ENCODE measurements at places on chromosomes 2 and 18.
A peak's percentile ranks its signal among the peaks of the same experiment; 100 is the strongest.

DNA sequence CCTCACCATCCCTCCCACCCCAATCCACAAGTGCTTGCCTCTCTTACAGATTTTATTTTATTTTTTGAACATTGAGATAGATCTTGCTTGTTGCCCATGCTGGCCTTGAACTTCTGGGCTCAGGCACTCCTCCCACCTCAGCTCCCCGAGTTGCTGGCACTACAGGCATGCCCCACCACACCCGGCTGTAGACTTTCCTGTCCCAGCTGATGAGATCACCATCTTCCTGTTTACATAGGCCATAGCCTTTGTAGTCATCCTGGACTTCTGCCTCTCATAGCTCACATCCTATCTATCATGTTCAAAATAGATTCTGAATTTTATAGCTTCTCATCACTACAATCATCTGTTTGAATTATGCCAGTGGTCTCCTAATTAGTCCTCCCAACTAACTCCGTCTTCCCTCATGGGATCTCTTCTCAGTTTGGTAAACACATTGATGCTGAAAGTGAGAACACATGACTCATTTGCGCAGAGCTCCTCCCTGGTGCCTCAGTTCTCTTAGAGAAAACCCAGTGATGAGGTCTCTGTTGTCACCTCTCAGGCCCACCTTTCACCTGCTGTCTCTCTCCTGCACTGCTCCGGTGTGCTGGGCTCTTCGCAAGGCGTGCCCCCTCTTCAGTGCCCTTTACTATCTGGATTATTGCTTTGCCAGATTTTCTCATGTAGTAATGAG is 243.0 kb downstream of the ZNF407 start:
- no peak for DNase-seq

DNA sequence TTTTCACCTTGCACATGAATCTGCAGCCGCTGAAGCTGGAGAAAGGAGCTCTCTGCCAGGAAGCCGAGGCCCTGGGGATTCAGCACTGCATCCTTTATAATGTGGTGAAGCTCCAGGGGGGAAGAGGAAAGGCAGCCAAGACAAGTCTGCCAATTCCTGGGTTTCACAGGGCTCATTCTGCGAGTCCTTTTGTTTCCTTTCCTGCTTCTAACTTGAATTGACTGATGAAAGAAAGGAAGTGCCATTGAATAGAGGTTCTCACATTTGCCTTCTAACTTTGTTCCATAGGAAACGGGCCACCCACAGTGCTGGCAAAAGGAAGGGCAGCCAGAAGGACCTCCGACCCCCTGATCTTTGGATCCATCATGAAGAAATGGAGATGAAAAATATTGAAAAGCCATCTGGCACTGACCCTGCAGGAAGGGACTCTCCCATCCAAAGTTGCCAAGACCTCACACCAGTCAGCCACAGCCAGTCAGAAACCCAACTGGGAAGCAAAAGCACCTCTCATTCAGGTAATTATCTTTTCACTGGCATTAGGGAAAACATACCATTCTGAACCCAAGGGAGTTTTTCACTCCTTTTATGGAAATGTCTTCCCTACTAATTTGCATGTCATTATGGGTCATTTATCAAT is 765.4 kb downstream of the MBD2 start:
- no peak for DNase-seq

GRCh38 chr2:53630026-53630606 is 137.5 kb upstream of the CHAC2 start:
- no peak for DNase-seq

DNA sequence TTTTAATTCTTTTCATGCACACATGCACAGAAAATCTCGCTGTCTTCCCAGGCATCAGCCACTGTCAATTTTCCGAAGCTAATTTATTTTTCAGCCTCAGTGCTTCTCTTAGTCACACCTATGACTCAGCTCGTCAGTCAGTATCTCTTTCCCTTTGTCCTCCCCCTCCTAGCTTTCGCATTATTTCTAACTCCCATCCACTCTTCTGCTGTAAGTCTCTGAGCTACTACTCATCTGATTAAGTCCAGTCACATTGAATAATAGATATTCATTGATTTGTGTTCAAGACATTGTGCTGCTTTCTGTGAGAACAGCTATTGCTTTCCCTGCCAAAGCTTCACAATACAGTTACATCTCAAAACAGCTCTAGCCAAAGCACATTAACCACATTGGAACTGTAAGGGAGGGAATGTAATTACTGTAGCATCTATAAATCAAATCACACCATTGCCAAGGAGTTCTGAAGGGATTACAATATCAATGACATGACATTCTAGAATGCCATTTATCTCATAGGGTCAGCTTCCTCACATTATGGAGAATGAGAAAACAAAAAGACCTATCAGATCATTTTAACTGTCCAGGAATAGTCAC is 89.4 kb downstream of the SCN3A start:
- DNase-seq, result peak; percentile 26

GRCh38 chr18:40673150-40673549 is 1281.9 kb upstream of the PIK3C3 start:
- DNase-seq, result no peak

DNA sequence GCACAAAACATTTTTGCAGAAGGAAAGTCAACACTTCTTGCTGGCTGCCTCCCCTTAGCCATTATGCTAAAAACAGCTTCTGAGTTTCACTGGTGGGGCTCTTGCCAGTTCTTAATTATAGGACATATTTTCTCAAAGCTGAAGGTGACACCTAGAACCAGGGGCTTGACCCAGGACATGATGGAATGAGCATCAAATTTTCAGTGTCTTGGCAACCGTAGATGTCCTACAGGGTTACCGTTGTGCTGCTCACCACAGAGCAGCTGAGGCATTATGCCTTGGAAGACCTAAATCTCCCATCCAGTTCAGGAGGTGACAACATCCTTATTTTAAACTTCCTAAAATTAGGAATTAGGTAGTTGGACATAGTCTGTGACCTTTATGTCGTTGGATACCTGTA is 46.7 kb downstream of the TMEM185B start:
- no peak for DNase-seq

- DNase-seq, result no peak
These were observed 86.9 kb upstream of the COPS8 start for GRCh38 chr2:236998758-236999157.

- peak; percentile 37 for DNase-seq
These were observed 74.7 kb downstream of the HNRNPLL start for GRCh38 chr2:38528008-38528442.

GRCh38 chr2:127108090-127108523 is 1.2 kb upstream of the BIN1 start:
- DNase-seq, result no peak

DNA sequence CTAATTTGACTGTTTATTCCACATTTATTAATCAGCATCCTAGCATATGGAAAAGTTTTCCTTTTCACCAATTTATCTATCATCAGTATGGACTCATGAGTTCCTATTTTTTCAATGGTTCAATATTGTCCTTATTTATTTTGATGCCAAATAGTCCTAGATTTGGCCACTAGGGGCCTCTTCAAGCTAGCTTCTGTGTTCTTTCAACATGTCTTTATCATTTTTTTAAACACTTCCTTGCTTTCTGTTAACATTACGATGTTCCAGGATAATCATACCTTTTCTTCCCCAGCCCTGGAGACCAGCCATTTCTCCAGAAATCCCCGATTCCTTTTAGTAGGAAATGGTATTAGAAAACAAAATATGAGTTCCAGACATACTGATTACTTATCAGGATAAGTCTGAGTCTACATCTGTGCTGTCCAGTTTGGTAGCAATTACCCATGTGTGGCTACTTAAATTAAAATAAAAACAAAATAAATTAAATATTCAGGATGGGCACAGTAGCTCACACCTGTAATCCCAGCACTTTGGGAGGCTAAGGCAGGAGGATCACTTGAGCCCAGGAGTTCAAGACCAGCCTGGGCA is 70.6 kb downstream of the RPE start:
- peak; percentile 18 for DNase-seq

DNA sequence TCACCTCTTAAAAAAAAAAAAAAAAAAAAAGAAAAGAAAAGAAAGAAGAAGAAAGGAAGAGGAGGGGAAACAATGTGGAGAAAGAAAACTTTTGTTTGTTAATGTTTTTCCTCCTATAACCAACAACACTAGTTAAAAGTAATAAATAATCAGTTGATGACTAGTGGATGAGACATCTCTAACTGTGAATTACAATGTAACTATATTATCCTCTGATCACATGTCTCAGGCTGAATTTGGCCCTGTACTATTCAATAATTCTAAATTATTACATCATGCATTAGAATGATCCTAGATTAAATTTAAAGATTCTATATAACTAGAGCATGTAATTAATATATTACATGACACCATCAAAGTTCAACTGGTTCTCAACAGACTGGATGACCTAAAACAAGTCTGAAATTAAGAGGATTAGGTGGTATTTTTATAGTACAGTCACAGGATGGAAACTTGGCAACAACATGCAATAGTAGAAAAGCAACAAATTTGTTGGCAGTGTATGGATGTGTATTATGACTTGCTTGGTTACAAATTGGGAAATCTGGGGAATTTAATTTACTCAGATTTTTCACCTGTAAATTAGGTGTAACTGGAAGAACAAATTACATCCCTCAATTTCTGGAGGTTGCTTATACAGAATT is 269.3 kb upstream of the SETBP1 start:
- DNase-seq, result no peak

GRCh38 chr18:54736981-54737380 is 91.3 kb upstream of the RAB27B start:
- DNase-seq, result no peak

GRCh38 chr2:79669714-79670113 is 156.9 kb downstream of the CTNNA2 start:
- DNase-seq, result no peak

- no peak for DNase-seq
These were observed 335 bp downstream of the TRAK2 start for GRCh38 chr2:201450954-201451291.

GRCh38 chr2:206521115-206521514 is 77.8 kb downstream of the ADAM23 start:
- no peak for DNase-seq

DNA sequence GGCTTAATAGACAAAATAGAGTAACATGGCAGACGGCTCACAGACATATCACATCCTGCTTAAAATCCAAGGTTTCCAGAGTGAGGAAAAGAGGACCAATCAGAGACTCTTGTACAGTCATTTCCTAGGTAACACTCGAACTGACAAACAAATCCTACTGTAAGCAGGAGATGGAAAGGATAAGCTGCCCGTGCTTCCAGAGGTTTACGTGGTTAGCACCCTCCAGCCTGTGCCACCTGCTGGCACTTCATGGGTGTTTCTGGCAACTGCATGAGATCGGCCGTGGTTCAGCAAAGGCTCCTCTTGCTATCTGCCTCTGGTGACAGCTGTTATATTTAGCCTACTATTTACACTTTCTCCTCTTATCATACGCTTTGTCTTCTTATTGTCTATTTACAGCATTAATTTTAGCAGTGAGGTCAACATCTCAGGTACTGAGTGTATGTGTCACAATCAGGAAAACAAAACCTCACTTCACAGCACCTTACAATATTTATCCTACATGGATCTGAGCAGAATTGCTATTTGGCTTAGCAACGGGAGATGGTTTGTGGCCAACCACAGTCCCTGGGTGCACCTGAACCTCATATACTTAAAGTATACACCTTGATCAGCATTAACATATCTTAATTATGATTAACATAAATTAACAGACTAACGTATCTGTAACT is 226.9 kb downstream of the TMEM163 start:
- DNase-seq, result no peak

DNA sequence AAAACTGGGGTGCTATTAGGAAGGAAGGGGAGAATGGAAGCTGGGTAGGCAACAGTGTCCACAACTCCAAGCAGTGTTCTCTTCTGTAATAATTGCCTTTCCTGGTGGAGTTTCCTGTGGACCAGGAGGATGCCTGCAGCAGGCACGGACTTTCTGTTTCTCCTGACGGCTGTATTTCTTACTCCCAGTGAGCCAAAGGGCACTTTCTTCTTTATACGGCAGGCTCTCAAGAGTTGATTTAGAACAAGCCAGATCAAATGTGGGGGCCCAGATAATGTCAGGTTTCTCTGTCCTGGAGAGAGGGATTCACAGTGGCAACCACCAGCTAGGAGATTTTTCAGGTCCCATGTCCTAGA is 13.0 kb upstream of the PROC start:
- no peak for DNase-seq

DNA sequence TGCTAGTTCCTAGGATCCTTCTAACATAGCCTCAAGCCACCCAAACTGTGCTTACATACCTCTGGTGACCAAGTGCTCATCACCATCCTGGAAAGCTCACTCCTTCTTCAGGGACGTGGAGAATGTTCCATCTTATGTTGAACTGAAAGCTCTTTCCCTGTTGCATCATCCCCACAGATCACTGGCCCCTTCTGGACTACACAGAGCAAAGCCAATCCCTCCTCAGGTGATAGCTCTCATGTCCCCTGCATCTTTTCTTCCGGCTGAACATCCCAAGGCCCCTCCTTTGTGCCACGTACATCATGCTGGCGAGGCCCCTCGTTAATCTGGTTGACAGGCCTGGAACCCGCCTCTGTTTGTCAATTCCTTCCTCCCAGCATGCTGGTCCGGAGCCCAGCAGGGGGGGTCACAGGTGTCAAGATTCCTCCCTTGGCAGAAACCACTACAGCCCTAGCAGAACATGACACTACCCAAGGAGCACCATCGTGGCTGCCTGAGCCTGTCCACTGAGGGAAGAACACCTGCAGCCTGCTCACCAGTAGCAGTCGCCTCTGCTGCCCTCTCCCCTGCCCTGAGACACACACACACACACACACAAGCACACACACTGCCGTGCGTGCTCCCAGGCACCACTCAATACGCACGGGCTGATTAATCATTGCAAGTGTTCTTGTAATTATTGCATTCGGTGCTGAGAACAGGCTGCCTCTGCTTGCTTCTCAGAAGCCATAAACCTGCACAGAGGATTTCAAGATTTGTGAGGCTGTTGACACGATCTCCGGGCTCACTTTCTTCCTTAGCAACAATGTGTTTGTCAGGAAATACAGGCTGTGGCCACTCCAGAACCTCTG is 6.3 kb upstream of the KCNK3 start:
- DNase-seq, result no peak

DNA sequence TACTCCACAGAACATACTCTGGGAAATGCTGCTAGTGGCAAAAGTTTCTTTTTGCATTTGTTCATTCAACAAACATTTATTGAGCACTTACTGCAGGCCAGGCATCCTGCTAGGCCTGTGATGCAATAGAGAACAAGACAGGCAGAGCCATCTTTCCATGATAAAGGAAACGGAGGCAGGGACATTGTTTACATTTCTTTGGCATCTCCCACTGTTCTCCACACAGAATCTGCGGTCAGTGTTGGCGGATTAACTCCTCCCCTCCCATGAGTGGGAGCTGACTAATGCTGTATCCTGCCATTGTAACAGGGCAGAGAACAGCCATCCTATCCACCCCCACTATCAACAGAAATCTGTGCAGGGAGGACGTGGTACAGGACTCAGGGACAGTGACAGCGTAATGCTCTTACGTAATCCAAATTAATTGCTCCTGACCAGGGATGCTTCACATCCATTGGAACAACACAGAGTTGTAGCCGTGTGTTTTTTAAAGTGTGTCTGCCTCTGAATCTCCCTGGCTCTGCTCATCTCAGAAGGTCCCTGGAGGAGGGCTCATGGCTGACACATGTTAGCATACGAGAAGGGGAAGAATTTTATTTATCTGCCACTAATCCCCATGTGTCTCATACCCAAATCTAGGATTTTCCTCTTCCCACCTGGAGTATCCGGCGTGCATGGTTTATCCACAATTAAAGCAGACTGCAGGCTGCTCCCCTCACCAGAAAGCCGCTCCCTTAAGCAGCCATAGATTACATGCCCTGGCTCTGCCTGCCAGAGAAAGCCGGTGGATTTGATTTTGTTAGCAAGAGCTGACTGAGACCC is 32.3 kb downstream of the STEAP3 start:
- peak; percentile 95 for DNase-seq

- DNase-seq, result no peak
These were observed at the start of gene CIDEA for GRCh38 chr18:12254136-12254819. Gene CIDEA, plus strand, starts transcription at chr18:12254361. Its CDS starts 23 bp downstream, at chr18:12254384.

GRCh38 chr2:170892391-170892951 is 36.6 kb upstream of the GORASP2 start:
- no peak for DNase-seq
